AML-193 (cell line): ENCODE measurements at places on chromosomes 16 and 17.

GRCh38 chr17:17561408-17562145 is 29.9 kb downstream of the PEMT start:
- DNase-seq, result no peak

DNA sequence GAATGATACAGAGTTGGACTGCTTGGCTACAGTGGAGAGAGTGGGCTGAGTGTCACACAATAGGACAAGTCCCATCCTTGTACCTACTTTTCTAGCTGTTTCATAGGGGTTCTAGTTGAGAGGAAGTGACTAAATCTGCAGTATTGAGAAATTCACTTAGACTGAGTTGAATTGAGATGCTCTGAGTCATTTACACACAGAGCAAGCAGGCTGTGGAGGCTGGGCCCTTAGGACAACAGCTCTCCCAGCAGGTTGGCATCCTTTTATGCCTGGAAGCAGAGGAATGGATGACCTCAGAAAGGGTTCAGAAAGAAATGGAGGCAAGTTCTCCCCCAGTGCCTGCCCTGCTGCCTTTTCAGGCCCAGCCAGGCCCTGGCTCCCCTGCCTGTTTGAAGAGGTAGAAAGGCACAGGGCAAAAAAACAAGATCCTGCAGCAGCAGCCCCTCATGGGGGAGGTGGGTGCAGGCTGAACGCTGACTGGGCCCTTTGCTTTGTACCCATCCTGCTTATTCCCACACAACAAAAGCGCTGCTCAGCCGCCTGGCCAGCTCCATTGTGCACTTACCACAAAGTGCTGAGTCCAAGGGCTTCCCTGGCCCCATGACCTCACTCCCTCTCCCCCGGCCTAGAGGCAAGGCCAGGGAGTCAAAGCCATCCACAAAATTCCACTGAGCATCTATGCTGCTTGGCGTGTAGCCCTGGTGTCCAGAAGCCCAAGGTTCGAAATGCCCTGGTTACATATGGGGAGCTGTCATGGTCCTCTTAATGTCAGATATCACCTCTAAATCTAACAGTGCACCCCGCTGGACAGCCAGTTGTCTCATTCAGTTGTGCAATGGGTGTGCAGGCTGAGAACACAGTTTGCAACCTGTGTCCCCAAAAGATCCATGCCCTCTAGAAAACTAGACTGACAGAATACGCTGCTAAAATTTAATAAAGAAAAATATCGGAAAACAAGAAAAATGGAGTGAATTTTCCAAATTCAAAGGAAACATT is 5.4 kb upstream of the CRYBA1 start:
- peak; percentile 96 for DNase-seq

GRCh38 chr17:60065867-60066266 is 12.9 kb downstream of the HEATR6 start:
- DNase-seq, result no peak

GRCh38 chr17:45101883-45102811 is 30.2 kb downstream of the PLCD3 start:
- no peak for DNase-seq

DNA sequence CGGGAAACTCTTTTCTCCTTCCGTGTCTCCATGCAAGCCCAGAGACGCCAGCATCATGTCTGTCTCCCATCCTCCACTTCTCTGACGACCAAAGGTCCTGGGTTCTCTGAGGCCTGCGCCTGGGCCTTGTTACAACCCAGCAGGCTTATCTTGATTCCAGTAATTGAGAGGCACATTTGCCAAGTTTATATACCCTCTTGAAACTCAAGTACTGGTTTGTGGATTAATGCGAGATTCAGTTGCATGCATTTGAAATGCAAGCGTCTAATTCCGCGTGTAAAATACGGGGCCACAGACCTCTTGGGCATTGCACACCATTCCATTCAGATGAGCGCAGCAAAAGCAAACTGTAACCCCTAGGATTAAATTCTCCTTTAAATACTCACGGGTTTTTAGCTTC is 28.7 kb upstream of the CRISPLD2 start:
- DNase-seq, result no peak

GRCh38 chr16:86649875-86650274 is 71.5 kb downstream of the FOXL1 start:
- no peak for DNase-seq

DNA sequence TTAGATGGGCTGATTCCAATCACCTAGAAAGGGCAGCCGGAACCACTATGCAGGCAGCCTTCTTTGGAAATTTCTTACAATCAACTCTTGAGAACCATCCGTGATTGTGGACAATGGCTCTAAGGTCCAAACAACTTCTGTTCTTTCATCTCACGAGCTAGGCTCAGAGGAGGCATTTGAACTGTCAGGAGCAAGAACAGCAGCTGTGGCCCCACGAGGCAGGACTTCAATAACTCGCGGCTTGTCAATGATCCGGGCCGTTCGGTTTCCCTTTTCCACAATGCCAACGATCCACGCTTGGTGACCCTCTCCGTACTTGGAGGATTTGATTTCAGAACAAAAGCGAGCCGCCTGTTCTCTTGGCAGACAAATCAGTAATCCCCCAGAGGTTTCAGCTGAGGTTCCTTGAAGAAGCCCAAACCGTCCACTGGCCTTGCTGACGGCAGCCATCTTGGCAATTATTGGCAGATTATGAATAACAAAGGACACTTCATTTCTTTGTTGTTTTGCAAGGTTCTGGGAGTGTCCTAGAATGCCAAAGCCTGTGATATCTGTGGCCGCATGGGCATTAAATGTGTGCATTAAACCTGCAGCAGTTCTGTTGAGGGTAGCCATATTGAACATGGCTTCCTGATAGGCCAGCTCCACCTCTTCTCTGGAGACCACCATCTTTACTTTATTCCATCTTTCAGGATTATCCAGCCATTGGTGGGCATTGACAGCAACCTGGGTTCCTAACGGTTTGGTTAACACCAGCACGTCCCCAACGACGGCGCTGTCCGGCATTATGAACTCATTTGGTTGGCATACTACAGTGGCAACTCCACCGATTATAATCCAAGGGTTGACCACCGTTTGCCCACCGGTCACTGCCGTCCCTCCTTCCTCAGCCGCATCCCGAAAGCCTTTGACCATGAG is 1.2 kb downstream of the SEPHS2 start:
- no peak for DNase-seq

DNA sequence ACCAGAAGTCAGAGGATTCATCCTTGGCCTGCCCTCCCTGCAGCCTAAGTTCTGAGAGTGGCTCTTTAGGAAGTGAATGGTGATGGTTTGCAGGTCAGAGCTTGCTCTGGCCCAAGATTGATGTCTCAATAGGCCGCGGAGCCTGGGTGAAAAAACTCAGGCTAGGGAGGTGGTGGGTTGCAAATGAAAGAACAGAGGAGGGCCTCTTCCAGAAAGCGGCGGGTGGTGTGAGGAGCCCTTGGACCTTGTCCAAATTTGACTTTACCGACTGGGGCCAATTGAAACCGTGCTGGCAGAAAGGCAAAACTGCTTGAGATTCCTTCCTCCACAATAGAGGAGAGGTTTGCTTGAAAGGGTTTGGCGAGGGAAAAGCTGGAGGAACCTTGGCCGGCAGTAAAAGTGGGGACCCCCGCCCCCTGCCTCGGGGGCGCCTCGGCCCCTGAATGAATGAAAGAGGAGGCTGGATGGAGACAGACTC is 331.3 kb downstream of the SEC14L1 start:
- no peak for DNase-seq

GRCh38 chr16:50942143-50942542 is 200.3 kb downstream of the CYLD start:
- no peak for DNase-seq

GRCh38 chr17:82213251-82214011 is 789 bp upstream of the CCDC57 start:
- no peak for DNase-seq

DNA sequence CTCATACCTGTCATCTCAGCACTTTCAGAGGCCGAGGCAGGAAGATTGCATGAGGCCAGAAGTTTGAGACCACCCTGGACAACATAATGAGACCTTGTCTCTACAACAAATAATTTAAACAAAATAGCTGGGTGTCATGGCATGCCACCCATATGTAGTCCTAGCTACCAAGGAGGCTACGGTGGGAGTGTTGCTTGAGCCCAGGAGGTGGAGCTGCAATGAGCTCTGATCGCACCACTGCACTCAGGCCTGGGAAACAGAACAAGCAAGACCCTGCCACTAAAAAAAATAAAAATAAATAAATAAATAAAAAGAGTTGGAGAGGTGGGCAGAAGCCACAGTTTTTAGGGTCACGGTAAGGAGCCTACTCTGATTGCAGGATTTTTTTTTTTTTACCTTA is 136.0 kb downstream of the TANC2 start:
- no peak for DNase-seq
